ENCODE measurements at places on chromosomes 3 and 15.

DNA sequence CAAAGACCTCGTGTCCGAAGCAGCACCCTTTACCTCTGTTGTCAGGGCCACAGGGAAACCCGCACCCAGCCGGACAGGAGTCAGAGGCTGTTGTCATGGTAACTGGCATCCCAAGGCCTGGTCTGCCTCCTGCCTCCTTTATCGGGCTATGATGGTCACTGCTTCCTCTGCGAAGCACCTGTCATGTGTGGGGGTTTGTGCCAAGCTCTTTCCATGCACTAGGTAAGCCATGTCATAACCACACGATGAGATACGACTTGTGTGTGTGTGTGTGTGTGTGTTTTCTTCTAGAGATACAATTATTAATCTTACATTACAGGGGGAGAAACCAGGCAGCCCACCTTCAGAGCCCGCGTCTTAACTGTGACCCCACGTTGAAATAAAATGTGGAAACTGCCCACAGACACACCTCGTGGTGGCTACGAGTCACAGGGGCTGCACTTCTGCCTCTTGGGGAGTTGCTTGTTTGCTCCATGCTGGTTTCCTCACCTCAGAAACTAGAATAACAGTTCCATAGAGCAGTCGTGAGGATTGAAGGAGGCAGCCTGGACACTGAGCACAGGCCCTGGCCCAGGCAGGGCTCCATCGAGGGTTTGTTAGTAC lies 18.0 kb downstream of the ZDHHC19 start:
- no peak for DNase-seq

GRCh38 chr15:91465696-91466095 lies 365.6 kb downstream of the SV2B start:
- DNase-seq: no peak

DNA sequence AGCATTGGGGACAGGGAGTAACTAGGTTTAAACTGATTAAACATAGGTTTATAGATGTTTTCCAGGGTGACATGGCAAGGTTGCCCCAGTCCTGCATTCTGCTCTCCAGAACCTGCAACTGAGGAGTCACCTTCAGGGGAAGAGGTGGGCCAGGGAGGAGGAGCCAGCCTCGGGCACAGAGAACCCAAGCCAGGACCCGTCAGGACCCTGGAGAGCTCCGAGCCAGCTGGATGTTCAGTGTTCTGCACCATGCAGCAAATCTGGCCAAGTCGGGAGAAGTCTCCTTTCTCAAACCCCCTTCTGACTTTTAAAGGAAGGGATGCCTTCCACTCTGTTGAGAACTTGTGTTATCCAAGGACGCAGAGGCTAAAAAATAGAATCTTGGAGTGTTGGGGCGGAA lies 62.1 kb upstream of the SLC6A11 start:
- no peak for DNase-seq

- no peak for DNase-seq
Measured at GRCh38 chr3:48885753-48886152, 12.9 kb downstream of the SLC25A20 start.

GRCh38 chr15:84715441-84716035 lies 401 bp downstream of the SEC11A start:
- peak; percentile 64 for DNase-seq

GRCh38 chr3:131474115-131474514 lies 28.7 kb downstream of the MRPL3 start:
- no peak for DNase-seq

GRCh38 chr3:171878461-171879225 lies 35.5 kb downstream of the TMEM212 start:
- DNase-seq: peak; percentile 67

DNA sequence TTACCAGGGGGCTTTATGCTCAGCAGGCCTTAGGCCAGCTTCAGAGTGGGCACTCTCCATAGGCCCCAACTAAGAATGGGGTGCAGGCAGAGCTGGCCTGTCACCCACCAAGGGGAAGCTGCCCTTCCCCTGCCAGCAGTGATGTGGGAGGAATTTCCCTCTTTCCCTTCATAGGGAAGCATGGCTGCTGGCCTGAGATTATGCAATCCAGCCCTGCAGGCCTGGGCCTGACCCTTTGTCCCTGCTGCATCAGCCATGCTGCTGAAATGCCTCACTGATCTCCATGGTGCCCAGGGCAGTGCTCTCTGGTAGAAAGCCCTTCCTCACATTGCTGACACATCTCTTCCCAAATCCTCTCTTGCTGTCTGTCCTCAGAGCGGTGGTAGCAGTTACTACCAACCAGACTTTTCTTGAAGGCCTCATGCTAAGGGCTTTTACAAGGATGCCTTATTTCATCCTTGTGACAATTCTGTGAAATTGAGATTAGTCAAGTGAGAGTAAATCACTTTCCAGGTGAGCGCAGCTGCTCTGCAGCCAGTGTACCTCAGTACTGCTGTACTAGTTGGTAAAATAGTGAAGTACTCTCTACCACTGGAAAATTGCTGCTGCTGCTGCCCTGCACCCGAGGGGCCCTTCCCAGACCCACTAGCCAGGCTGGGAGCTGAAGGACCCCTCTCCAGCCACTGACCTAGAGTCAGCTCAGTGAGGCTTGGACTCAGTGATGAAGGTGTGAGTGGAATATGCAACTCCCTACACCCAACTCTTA lies 33.8 kb downstream of the MRAS start:
- no peak for DNase-seq

GRCh38 chr3:151120409-151120808 lies 34.9 kb downstream of the MED12L start:
- no peak for DNase-seq

GRCh38 chr15:85704720-85705429 lies 89.8 kb downstream of the KLHL25 start:
- no peak for DNase-seq

DNA sequence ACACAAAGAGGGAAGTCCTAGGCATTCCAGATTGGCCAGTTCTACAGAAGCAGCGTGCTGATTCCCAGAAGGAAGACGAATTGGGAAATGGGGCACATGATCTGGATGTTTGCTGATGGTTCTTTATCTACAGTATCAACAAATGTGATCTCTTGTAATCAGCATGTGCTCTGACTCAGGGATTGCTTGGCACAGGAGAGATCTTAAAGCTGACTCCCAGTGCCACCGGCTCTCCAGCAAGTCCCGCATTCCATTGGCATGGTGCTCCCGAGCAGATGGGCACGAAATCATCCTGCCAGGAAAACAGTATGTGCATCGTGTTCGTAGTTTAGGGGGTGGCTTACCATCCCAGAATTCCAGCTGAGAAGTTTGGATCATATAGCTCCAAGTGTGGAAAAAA lies 259.9 kb upstream of the NR2F2 start:
- no peak for DNase-seq

GRCh38 chr3:46734773-46735172 lies 17.1 kb upstream of the PRSS50 start:
- DNase-seq: no peak

- DNase-seq: peak; percentile 38
Measured at GRCh38 chr3:113834983-113835382, 3.6 kb upstream of the GRAMD1C start.

GRCh38 chr3:182671942-182672341 lies 121.4 kb upstream of the ATP11B start:
- DNase-seq: no peak

- peak; percentile 82 for DNase-seq
Measured at GRCh38 chr15:90885432-90886290, 1.4 kb downstream of the FES start.

DNA sequence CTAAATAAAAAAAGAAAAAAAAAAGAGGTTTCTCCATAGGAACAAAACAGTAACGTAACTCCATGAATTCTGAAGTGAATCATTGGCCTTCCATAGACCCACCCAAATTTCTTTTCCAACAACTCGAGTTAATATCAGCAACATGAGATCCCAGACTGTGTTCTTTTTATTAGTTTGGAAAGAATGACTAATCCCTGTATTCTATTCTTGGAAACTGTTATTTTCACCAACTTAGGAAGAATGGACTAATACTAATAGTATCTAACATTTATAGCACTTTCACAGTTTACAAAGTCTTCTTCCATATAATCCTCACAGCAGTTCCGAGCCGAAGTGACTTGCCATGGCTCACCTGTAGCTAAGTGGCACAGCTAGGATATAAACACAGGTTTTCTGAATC lies 72.7 kb upstream of the SLC4A7 start:
- no peak for DNase-seq

DNA sequence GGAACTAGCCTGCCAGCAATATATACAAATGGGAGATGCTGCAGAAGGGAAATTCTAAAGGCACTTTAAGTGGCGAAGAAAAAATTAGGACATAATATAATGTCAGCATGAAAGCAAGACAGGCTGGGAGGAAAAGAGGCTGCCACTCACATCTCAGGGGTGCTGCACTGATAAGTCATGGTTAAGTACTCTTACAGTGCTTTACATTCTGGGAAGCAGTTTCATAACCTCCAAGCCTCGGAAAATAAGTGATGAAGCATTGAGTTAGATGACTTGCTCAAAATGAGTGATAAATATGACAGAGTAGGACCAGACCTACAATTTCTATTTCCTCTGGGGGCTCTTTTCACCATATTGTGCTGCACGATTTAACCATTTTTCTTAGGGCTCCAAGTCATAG lies 109.0 kb downstream of the HERC1 start:
- no peak for DNase-seq

GRCh38 chr3:148591525-148591924 lies 106.2 kb upstream of the AGTR1 start:
- no peak for DNase-seq

GRCh38 chr15:38720893-38721567 lies 156.4 kb upstream of the RASGRP1 start:
- DNase-seq: no peak

- peak; percentile 96 for DNase-seq
Measured at GRCh38 chr15:70892002-70892911, at the start of the genes LRRC49 and THAP10. Gene LRRC49 (plus strand): TSS chr15:70892826. CDS start chr15:70892895, 69 bp downstream. Gene THAP10 (minus strand): TSS chr15:70892433. CDS start chr15:70892272, 161 bp downstream.

GRCh38 chr3:106715286-106715685 lies 662.0 kb upstream of the CCDC54 start:
- no peak for DNase-seq

GRCh38 chr15:55766676-55767075 lies 23.7 kb upstream of the PRTG start:
- DNase-seq: no peak

DNA sequence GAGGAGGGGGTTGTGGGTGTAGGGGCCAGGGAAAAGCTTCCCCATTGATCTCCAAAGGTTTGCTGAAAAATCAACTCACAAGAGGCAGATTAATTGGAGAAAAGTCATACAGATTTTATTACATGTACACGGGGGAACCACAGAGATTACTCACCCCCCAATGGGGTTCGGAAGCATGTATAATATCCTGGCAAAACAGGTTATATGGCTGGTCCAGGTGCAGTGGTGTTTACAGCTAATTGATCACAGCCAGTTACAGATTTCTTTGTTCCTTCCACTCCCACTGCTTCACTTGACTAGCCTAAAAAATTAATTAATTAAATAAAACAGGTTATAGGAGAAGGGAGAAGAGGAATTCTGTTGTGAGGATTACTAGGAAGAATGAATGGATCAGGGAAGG lies 22.4 kb downstream of the PRKCI start:
- DNase-seq: peak; percentile 16

- DNase-seq: peak; percentile 52
Measured at GRCh38 chr3:141401573-141402475, 33.5 kb downstream of the ZBTB38 start.

DNA sequence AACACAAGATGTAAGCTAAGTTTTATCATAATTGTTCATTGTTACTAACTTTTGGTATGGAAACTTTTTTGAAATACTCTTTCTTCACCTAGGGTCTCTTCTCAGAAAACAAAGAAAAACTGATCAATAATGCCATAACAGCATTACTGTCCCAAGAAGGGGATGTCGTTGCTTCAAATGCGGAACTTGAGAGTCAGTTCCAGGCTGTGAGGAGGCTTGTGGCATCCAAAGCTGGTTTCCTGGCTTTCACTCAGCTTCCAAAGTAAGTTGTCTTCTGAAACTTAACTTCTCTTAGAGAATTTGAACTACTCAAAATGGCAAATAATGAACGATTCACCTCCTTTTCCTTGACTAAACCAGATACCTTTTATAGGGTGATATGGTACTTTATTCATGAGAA lies 39.3 kb downstream of the DNAJC13 start:
- no peak for DNase-seq

DNA sequence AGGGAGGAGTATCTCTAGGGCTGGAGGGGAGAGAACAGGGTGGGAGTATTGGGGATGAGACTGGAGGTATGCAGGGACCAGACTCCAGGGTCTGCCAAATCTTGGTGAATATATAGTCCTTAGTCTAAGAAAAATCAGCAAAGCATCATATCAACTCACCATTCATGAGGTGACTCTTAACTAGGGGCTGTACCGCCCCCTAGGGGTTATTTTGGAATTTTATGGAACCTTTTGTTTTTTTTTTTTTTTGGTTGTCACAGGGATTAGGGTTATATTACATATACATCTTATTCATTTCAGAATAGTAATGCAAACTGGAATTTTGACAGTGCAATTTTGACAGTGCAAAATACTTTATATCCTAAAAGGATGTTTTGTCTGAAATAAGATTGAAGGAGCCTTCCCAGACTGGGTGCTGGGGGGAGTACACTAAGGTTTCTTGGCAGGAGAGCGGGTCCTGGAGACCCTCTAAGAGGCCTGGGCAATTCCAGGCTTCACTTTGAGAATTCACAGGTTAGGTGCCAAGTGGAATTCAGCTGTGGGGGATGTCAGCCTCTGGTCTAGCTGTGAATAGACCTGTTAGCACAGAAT lies 7.5 kb downstream of the CMTM7 start:
- peak; percentile 67 for DNase-seq

DNA sequence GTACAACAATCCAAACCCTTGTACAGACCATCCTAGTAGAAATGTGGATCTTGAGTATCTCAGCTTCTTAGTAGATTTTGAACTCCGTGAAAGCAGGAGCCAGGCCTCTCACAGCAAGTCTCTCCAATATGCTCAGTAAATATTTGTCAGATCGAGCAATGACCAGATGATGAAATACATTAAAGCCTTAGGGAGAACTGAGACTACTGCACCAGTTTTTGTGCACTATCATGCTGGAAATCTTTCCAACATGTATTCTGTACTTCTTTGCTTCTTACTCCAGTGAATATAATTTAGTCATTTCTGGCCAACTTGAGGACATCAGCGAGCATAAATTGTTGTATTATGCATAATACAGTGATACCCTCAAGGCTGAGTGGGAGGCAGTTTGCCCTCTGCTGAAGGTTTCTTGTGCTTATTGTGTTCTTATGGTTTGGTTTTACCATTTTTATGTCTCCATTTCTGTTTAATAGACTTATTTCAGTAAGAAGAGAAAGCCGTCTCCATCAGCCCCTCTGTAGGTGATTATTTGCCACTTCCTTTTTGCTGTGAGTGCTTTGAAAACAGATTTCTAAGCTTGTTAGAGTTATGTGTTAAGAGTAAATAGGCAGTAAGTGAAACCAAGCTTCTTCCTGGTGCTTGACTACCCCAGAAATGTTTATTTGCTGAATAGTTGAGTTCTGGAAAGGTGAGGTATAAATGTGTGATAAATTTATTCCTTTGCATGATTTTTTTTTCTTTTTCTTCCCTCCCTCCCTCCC lies 147.1 kb downstream of the PGPEP1L start:
- no peak for DNase-seq

GRCh38 chr3:150062492-150062891 lies 91.8 kb upstream of the PFN2 start:
- DNase-seq: no peak

DNA sequence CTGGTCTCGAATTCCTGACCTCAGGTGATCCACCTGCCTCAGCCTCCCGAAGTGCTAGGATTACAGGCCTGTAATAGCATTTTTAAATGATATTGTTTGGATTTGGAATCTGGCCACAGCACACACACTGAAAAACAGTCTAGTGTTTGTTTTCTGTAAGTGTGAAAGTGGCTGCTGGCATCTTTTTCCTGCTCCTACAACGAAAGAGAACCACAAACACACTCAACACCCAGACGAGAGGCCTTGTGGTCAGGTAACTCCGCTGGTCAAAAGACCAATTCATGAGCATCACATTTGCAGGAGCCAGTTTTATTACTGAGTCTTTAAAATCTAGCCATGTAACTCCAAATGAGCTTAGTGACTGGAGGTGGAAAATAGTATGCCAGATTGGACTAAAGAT lies 50.2 kb downstream of the IMPG2 start:
- no peak for DNase-seq

All from NCI-H82 (cell line).